ENCODE measurements at places on chromosomes 12 and 14.

GRCh38 chr14:63896278-63896720 is 43.5 kb downstream of the SYNE2 start:
- DNase-seq: no peak

GRCh38 chr12:42846782-42847181 is 257.2 kb upstream of the PRICKLE1 start:
- DNase-seq: no peak

DNA sequence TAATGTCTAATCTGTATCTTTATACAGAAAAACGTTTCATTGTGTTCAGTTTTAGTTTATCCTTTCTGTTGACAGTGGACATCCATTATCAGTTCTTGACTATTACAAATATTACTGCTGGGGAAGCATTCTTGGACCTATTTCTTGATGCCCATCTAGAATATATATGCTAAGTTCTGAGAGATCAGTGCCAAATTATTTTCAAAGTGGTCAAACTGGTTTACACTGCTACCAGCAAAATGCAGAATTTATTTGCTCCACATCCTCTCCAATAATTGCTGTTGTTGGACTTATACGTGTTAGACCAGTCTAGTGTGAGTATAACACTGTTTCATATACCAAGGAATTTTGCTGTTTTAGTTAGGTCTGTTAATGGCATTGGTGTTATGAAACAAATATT is 85.5 kb upstream of the TRAF3 start:
- no peak for DNase-seq

GRCh38 chr12:79174626-79175025 is 310.1 kb downstream of the SYT1 start:
- no peak for DNase-seq

- no peak for DNase-seq
These were observed 116.6 kb upstream of the FAR2 start for GRCh38 chr12:29032446-29032845.

- DNase-seq: no peak
These were observed 377.4 kb downstream of the C12orf50 start for GRCh38 chr12:87651670-87652425.

DNA sequence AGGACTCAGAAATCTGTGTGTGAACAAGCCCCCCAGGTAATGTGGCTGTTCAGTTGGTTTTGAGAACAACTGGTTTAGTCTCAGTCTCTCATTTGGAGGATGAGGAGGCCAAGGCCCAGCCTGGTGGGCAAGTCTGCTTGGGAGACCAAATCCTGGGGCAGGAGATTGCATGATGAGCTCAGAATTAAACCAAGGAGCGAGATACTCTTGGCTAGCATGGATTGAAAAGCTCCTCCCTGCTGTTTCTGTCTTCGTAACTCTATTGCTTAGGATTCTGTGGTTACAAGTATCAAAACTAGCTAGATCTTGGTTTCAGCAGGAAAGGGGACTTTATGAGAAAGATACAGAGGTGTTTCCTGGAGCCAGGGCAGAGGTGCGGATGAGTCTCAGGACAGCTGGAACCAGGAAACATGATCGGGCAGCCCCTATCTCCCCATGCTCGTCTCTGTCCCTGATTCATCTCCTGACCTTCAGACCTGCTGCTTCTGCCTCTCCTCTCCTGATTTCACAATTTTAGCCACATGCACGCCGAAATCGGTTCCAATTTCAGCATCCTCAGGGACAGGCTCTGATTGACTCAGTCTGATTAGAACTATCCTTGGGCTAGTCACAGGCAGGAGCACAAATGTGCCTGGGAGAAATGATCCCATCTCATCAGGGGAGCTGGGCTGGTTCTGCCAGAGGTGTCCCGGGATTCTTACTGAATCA is 40.2 kb upstream of the RIN3 start:
- no peak for DNase-seq

DNA sequence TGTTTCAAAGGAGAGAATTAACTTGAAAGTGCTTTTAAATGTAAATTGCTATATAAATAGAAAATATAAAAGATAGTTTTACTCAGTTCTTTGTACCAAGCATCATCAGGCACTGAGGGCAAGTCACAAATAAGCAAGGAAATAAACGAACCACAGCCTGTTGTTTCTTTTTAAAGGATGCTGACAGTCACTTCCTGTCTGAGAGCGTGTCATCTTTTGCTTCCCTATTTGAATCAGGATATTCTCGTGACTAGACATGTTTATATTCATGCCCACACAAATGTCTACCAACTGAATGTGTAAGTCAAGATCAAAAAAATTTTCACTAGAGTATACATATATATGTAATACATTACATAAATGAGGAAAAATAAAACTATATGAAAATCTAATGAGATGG is 31.4 kb upstream of the SLC2A13 start:
- DNase-seq: no peak
